ENCODE measurements at places on chromosomes 7 and 10.

DNA sequence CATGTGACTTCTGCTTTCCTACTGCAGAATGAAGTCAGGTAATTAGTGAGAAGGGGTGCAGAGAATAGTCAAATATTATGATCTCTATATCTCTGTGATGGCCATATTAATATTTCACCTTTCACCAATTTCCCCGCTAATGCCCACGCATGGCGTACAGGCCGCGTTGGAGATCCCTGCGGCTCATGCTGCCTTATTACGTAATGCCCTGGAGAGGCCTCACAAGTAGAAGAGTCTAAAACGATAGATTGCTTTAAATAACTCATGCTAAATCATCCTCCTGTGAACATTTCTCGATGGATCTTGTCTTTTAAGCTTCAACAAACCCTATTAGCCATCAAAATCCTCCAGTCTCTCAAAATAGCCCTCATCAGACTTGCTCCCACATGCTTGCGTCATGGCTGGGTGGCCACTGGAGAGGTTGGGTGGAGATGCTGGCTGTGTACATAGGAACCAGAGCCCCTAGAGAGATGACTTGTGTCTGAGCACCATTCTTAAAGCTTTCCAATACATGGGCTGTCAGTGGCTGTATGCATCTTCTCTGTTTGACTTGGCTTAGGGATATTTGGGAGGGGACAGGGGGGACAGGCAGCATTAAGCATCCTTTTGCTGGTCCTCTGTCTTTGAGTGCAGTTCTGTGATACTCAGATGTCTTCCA, 79.5 kb upstream of the INSYN2A start:
- DNase-seq = no peak

GRCh38 chr10:11255796-11256444, 238.2 kb downstream of the CELF2 start:
- DNase-seq = no peak

DNA sequence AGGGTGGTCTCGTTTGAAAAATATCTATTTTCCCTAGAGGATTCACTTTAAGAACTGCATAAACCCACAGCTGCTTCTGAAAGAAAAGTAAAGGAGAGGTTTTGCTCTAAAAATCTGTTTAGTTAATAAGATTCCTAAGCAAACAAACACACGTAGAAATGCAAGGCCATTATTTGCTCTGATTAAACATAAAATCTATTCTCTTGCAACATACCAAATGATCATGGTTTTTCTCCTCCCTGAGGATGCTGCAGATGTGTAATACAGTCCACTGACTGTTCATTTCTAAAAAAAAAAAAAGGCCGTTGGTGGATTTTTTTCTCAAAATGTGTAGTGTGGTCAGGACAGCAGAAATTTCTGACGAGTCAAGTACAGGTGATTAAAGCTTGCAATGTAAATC, 98.6 kb downstream of the BUB3 start:
- no peak for DNase-seq

GRCh38 chr7:37141742-37142141, 306.9 kb downstream of the ELMO1 start:
- DNase-seq = no peak

GRCh38 chr7:28711114-28711513, 247.0 kb downstream of the TRIL start:
- no peak for DNase-seq

Data from activated gamma-delta T cell treated with anti-CD3 and anti-CD28 coated beads, Interleukin-2, amount 50 U/mL, for 16 hours (primary cell).